ENCODE measurements at places on chromosomes 4 and X.

DNA sequence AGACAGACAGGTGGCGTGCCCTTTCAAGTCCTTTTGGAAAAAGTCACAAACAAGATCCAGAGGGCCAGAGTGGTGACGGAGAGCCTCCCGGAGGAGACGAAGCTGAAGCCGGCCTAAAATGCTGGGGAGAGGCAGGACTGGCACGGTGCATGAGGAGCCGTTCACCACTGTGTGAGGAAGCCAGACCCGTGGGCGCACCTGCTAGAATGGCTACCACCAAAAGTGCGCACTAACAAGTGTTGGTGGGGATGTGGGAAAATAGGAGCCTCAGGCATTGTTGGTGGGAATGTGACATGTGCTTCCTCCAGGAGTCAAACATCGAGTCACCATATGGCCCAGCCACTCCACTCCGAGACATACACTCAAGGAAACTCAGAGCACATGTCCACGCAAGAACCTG, 67.4 kb upstream of the HELT start:
- DNase-seq: no peak

GRCh38 chrX:28016823-28017222, 35.6 kb upstream of the DCAF8L1 start:
- DNase-seq: no peak

GRCh38 chr4:7593646-7594412, 159.1 kb upstream of the PSAPL1 start:
- no peak for DNase-seq

DNA sequence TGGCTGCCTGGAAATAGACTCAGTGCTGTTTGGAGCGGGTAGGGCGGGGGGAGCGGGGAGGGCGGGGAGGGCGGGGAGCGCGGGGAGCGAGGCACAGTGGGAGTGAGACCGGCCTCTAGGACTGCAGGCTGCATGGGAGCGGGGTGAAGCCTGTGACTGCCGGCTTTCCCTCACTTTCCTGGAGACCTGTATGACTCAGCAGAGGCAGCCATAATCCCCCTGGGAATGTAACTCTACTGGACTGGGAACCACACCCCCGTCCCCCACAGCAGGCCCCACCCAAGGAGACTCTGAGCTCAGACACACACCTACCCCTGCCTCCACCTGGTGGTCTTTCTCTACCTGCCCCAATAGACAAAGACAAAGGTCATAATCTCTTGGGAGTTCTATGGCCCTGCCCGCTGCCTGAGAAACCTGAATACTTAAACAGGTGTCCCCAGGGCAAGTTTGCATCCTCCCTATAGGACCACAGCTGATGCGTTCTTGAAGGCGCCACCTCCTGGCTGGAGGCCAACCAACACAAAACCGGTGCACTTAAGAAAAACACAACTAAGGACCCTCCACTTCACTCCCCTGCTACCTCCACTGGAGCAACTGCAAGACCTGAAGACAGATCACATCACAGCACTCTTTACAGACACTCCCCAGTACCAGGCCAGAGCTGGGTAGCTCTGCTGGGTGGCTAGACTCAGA, 18.0 kb downstream of the HDAC8 start:
- DNase-seq: no peak

All from germinal center (tissue), 1 donor.